ENCODE measurements at places on chromosomes 11 and 22.

DNA sequence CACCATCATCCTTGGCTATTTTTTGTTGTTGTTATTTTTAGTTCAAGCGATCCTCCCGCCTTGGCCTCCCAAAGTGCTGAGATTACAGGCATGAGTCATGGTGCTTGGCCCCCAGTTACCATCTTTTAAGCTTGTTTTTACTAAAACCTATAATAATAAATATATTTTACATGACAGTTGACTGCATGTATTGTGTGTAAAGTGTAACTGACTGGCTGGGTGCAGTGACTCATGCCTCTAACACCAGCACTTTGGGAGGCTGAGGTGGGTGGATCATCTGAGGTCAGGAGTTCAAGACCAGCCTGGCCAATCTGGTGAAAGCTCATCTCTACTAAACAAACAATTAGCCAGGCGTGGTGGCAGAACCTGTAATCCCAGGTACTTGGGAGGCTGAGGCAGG, 386.2 kb downstream of the TENM4 start:
- DNase-seq = no peak

DNA sequence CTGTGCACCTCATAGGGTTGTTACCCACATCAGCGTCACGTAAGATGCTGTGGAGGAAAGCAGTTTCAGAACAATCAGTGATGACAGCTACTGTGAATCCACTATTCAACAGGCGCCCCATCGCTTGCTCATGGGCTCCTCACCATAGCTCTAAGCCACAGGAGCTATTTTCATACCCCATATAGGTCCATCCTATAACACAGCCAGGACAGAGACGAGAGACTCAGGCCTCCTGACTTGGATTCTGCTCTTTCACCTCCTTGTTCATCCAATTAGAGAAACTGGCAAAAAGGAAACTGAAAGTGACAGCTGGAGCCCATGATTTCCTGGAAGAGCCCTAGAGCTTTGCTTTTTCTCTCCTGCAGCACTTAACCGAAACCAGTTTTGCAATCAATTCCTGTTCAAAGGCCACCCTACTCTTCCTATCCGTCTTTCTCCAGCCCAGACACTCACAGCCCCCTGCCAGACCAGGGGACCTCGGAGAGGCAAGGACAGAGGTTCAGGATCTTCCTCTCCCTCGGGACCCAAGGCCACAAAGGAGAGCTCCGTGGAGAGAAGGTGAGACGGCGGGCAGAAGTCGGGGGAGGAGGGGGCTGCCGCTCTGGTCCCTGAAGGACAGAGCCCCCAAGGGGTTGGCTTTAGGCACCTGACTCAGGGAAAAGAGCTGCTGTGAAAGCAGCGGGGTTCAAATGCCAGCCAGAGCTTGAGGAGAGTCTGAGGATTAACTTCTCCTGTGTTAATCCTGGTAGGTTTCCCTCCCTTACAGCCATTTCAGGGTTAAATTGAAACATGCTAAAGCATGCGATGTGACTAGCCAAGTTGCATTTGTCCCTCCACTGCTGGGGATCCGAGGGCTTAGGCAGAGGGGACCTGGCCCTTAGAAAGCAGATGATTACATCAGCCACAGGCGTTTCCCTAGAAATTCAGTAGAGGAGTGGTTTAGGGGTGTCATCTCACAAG, at the start of gene APOL6:
Gene APOL6 (plus strand): TSS at position 381 of the 960 bp plus-strand sequence. CDS start 7,980 bp downstream, outside the sequence.
- DNase-seq = no peak

DNA sequence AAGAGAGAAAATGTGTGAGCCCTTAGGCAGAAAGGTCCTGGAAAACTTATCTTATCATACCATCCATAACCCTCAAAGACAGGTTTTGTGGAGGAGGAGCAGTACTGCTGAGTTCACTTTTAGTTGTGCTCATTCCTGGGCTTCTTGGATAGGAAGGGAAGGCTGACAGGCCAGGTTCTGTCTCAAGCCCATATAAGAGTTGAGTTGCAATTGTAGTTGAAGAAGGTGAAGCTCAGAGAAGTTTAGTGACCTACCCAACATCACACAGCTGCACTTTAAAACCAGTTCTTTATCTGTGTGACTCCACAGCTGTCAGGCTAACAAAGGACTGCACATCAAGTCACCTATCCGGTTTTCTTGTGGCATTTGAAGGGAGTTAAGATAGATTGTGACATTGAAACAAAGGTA, 13.0 kb downstream of the TEAD1 start:
- DNase-seq = no peak

GRCh38 chr11:92775003-92775676, 194.3 kb upstream of the MTNR1B start:
- DNase-seq = no peak

DNA sequence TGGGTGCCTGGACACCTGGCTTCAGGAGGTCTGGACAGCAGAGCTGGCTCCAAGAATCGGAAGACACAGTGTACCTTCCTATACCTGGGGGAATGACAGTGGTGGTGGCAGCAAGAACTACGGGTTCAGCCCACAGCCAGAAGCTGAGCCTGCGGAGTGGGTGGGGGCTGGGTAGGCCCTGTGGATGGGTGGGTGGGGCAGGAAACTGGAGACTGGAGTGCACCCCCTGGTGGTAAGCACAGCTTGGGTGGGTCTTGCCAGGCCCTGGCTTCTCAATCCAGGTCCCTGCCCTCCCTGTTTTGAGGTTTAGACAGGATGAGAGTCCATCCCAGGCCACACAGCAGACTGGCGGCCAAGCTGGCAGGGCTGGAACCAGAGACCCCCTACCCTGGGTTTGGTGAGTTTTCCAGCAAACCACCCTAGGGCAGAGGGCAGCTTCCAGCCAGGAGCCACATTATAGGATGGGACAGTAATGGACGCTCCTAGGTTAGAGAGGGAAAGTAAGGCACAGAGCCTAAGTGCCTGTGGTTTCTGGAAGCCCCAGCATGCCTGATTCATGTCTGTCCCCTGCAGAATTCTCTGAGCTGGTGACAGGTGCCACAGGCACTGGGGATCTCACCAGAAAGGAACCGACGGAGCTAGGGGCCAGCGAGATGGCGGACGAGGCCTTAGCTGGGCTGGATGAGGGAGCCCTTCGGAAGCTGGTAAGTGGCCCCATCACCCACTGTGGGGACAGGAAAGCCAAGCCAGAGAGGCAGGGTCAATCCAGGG, 1.7 kb downstream of the SMTN start:
- DNase-seq = no peak

DNA sequence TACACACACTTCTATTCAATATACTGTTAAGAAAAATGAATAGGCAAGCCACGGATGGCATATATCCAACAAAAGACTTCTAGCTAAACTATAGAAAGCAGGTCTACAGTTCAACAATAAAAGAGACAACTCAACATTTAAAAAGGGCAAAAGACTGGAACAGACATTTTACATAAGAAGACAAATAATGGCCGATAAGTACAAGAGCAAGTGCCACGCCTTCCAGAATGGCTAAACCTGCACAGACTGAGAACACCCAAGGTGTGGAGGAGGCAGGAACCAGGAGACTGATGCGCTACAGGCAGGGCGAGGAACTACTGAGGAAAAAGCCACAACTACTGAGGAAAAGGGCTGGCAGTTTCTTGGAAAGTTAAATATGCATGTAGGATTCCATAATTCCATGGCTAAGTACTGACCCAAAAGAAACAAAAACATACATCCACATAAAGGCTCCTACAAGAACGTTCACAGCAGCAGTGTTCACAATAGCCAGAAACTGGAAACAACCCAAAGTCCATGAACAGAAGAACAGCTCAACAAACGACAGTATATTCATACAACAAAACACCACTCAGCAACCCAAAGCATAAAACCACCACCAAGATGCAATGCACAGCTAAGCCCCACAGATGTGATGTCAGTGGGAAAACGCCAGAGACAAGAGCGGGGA, 9.6 kb upstream of the MOB2 start:
- DNase-seq = no peak

DNA sequence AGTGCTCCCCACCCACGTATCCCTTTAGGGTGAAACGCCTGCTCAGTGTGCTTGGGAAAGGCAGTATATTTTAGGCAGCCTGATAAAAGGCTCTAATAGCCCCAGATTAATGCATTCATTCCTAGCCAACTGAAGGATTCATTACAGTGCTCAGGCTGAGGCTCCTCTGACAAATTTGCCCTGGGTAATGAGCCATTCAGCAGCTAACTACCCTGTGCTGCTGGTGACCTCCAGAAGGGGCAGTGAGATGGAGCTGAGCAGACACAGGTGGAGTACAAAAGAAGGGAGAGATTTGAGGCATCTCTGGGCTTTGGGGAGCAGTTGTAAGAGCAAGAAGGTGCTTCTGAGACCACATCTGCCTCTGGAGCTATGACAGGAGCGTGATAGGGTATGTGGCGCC, 817.0 kb downstream of the NTM start:
- no peak for DNase-seq

DNA sequence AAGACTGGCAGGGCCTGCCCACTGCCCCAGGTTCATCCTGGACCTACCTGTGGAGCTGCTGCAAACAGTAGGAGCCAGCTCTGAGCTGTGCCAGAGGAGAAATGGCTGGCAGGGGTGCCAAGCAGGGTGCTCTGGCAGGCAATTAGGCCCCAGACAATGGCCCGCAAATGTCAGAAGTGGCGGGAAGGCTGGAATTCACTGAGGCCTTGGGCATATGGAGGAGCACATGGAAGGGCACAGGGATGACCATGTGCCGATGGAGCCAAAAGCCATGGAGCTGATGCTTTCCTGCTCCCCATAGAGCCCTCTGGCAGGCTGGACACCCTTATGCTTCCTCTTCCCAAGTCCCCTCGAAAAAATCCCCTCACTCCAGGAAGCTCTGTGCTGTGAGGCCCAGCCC, 62.0 kb downstream of the BUD13 start:
- DNase-seq = no peak

DNA sequence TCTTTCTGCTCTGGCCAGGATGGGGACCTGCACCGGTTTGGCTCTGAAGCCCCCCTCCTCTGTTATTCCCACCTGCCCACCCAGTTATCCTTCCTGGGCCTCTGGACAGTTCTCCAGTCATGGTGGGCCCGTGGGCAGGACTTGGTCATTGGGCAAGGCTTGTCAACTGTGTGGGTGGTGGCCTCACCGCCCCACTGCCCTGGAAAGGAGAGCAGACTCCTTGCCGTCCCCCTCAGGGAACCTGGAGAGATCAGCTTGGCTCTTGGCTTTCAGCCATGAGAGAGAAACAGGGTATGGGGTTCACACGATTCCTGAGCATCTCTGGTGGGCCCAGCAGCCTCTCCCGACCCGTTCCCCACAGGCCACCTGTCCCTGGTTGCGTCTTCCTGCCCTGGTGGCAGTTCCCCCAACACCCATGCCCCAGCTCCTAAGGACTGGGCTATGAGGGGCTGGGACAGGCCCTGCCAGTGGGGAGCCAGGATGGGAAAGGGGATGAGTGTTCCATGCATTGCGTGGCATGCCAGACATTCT, 92.3 kb downstream of the MORC2 start:
- DNase-seq = no peak

GRCh38 chr11:65849771-65850216, 8.2 kb downstream of the CFL1 start:
- no peak for DNase-seq

- DNase-seq = no peak
These were observed 172.0 kb downstream of the KCNA4 start for GRCh38 chr11:29844701-29845379.

DNA sequence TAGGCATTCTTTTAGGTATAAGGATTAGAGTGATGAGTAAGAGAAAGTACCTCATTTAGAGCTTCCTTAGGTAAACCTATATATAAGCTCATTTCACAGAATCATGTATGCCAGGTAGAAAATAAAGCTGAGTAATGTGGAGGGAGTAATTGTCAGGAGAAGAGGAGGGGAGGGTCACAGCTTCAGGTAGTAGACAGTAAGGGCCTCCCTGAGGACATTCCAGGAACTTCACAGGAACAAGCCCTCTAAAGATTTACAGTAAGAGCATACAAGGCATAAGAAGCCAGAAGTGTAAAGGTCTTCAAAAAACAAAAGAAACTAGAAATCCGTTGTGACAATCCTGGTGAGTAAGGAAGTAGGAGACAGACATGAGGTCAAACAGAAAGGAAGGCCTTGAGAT, 57.6 kb downstream of the USP47 start:
- DNase-seq = no peak

All from iPS DF 6.9 (cell line).